Muscle of back (tissue), 13 donors: ENCODE measurements at places on chromosomes 1 and 21.

DNA sequence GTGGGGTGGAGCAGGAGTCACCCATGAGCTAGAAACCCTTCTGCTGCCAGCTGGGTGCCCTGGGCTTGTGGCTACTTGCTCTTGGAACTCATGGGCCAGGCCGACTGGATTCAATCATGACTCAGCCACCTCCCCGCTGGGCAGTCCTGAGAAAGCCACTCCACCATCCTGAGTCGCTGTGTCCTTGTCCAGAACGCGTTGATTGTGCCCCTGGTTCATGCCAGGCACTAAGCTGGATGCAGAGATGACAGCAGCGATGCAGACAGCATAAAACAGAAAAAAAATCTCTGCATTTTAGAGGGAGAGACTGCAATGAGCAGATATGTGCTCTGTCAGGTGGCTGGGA is 10.6 kb downstream of the PADI1 start:
- no peak for DNase-seq

GRCh38 chr1:39086386-39086785 is 60.2 kb downstream of the NDUFS5 start:
- DNase-seq: no peak

- DNase-seq: peak; percentile 81
These were observed 176.9 kb upstream of the LMO4 start for GRCh38 chr1:87151500-87152421.

GRCh38 chr1:247111700-247112478 is 7.7 kb upstream of the ZNF669 start:
- DNase-seq: peak; percentile 89

- peak; percentile 30 for DNase-seq
These were observed 553 bp downstream of the TTF2 start for GRCh38 chr1:117060441-117061317.

DNA sequence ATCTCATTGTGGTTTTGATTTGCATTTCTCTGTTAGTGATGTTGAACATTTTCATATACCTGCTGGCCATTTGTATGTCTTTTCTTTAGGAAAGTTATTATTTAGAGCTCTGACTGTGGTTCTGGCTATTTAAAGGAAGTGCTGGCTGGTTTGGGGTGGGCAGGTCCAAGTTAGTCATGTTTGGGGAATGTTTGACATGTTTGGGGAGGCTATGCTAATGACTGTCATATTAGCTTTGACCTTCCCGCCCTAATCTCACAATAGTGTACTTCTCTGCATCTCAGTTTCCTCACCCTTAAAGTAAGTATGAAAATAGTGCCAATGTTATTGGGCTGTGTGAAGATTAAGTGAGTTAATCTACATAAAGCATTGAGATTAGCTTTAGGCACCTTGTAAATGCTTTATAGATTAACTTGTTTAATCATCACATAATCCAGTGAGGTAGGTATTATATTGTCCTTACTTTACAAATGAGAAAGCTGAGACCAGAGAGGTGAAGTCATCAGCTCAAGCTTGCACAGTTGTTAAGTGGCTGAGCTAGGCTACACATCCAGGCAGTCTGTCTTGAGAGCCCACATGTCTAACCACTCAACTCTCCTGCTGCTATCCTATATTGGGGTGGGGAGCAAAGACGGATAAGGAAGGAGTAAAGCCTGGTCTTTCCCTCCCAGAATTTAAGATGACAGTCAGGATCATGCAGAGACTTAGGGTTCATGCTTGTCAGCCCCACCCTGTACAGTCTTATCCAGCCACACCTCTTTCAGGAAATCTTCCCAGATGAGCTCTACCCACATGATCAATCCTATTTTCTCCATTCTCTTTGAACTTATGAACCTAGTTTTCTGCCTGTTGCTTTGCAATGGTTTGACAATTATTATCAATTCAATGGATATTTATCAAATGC is 22.8 kb upstream of the CRNN start:
- no peak for DNase-seq

- DNase-seq: no peak
These were observed 73.5 kb upstream of the AKT3 start for GRCh38 chr1:243923292-243924171.

- peak; percentile 78 for DNase-seq
These were observed 11.8 kb downstream of the HTR6 start for GRCh38 chr1:19676438-19676922.

GRCh38 chr1:159208175-159208825 is 3.6 kb downstream of the ACKR1 start:
- DNase-seq: no peak

- no peak for DNase-seq
These were observed 100.2 kb downstream of the LTN1 start for GRCh38 chr21:28892199-28893111.

GRCh38 chr1:203475012-203475981 is at the start of gene PRELP:
Gene PRELP, plus strand, starts transcription at chr1:203475806. Its CDS starts 7,379 bp downstream, at chr1:203483185.
- no peak for DNase-seq
